GM06990 (cell line): ENCODE measurements at places on chromosomes 5 and 9.
A peak's percentile ranks its signal among the peaks of the same experiment; 100 is the strongest.

- no peak for DNase-seq
Measured at GRCh38 chr9:20729523-20729922, 45.5 kb downstream of the FOCAD start.

DNA sequence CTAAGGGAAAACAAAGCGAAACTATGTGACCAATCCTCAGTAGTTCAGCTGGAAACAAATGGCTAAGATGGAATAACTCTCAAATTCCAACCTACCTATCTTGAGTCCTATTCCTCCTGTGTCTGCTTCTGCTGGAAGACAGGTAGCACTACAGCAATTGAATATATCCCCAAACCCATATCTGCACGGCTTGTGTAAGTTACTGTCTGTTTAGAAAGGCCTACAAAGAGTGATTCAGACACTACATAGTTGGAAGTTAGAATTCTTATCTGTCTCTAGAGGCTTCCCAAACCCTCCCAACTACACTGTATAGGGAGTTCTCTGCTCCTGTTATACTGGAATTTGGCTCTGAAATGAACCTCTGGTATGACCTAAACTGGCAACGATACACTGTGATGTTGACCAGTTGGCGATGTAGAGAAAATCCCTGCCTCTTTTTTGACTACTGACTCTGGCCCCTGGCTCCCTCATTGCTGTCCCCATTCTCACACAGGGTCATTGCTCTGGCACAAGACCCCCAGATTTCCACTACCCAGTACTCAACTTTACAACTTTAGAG, 22.6 kb upstream of the NADK2 start:
- no peak for DNase-seq

DNA sequence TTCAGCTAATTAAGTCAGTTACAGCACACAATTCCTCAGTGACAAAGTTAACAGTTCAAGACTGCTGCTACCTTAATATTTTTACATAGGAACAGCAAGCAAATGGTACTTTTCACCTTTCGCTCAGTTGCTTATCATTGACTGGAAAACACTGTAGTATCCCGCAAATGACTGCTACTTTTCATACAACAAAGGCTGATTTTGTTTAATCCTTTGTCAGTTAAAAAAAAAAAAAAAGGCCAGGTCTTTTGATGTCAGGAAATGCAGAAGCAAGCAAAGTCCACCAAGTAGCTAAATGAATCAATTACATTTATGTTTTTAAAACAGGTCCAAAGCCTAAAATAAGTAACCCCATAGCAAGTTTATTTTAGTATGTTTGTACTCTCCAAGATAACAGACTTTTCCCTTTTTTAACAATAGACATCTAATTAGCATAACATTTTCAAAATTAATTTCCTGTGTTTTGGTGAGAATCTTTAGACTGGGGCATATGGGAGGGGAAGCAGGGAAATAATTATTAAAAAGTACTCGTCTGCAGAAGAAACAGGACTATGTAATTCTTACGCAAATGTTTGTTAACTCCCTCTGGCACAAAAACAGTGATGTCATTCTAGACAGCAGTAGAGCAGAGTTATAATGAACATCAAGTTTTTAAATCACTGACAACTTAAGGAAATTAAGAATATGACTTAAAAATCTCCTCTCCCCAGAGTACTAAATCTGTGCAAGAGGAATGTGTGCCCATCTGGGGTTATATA, 9.6 kb downstream of the PFDN1 start:
- DNase-seq, result no peak

DNA sequence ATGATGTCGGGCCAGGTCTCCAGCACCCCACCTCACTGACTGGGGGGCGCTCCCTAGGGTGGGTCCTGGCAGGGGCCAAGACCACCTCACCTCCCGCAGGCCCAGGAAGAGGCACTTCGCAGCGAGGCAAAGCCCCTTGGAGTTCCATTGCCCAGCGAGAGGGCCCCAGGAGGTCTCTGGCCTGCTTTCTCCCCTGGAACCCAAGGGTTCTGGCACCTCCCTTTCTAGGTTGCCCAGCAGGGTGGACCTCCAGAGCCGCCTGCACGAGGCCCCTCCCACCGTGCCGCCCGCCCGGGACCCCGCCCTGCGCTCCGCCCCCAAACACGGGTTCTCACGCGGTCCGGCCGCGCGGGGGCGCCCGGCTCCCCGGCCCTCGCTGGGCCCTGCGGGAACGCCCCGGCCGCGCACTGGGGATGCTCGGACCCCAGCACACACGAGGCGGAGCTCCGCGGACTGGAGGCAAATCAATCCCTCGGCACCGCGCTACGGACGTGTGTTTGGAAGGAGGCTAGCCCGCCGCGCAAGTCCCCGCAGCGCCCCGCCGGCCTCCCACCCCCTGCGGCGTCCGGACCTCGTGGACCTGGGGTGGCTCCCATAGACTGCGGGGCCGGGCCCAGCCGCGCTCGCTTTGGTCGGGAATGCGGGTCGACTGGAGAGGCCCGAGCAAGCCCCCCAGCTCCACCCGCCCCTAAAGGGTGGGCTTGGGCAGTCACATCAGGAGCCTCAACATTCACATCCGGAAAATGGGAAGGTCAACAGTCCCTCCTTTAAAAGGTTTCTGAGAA, 99.5 kb upstream of the LMX1B start:
- peak; percentile 31 for DNase-seq

DNA sequence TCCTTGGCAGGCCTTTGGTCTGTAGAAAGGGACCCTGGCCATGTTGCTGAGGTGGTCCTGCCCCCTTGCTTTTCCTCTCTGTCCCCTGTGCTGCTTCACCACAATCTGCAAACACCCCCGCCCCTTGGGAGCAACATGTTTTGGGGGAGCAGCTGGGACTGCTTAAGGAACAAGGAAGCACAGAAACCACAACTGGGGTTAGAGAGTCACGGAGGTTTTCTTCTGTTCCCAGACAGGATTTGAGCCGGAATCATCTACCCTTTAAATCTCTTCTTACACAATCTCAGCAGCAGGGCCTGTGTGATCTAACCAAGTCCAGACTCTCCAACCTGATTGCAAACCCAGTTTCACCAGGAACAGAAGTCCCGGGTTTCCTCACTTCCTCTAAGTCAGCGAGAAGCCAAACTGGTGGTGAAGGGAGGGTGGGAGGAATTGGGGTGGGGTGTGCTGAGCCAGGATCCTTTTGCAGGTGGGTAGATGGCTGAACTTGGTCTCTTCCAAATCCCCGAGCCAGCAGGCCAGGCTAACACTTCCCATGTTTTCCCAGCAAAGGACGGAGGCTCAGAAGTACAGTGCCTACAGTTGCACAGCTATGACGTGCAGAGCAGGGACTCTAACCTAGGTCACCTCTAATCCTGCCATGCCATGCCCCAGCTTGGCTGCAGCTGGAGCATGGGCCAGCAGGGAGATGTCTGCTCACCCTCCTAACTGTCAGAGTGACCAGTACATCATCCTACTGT, 25.0 kb downstream of the SH3PXD2B start:
- DNase-seq, result no peak

DNA sequence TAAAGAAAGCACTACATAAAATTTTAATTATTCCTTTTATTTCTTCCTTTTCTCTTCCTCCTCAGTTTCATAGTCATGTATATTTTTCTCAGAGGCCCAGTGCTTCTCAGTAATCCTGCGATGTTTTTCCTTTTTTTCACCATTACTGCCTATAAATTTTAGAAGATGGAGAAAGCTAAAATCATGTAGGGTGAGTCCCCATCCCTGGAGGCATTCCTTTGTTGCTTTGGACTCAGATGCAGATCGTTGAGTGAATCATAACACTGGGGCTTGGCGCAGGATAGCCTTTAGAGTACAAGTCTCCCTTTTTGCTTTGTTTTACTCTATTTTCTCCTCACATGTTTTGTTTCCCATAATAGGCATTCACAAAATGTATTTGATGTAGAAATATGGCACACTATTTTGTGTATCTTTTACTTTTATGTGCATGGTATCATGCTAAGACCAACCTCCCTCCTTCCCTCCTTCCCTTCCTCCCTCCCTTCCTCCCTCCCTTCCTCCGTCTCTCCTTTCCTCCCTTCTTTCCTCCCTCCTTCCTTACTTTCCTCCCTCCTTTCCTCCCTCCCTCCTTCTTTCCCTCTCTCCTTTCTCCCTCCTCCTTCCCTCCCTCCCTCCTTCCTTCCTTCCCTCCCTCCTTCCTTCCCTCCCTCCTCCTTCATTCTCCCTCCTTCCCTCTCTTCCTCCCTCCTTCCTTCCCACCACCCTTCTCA, 72.4 kb downstream of the NUDT12 start:
- DNase-seq, result no peak

DNA sequence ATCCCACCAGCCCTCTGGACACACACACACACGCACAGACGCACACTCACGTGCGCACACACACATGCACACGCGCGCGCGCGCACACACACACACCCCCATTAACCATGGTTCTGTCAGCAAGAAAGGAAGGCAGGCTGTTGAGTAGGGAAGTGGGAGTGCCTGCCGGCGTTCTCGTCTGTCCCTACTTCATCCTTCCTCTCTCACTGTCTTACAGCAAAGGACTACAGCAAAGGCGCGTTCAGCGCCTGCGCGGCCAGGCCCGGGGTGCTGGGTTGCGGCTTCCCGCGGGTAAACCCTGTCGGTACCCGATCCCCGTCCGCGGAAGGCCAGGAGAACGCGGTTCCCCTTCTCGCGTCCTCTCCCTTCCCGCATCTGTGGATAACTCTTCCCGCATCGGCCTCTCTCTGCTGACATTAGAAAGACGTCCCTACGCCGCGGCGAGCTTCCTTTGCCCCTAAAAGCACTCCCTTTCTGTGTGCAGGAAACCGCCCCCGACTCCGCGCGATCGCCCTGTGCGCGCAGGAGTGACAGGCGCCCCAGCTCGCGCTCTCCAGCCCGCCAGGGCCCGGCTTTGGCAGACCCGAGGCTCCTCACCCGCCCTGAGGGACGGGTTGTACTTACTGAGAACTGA, 219.2 kb downstream of the AGTPBP1 start:
- DNase-seq, result peak; percentile 30

- DNase-seq, result no peak
Measured at GRCh38 chr5:42520203-42520602, 97.0 kb downstream of the GHR start.

GRCh38 chr5:35822511-35822910, 34.2 kb upstream of the IL7R start:
- no peak for DNase-seq

- peak; percentile 41 for DNase-seq
Measured at GRCh38 chr9:68947842-68948569, 65.9 kb downstream of the PRKACG start.

DNA sequence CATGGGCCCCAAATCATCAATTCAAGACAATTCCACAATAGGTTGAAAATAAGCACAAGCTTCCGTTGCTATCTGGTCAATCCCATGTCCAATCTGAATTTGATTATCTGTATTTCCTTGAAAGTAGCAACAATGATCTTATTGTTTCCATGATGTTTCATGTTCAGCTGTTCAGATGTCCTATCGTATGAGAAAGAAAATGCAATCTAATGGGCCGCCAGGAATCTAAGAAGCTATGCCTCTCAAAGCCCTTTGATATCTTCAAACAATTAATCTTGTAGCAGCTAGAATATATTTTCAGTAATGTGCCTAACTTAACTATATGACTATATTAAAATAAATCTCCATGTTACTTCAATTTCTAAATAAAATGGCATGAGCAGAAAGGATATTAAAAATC, 32.1 kb upstream of the ALDOB start:
- no peak for DNase-seq

- no peak for DNase-seq
Measured at GRCh38 chr9:110028676-110029075, 179.3 kb downstream of the C9orf152 start.

DNA sequence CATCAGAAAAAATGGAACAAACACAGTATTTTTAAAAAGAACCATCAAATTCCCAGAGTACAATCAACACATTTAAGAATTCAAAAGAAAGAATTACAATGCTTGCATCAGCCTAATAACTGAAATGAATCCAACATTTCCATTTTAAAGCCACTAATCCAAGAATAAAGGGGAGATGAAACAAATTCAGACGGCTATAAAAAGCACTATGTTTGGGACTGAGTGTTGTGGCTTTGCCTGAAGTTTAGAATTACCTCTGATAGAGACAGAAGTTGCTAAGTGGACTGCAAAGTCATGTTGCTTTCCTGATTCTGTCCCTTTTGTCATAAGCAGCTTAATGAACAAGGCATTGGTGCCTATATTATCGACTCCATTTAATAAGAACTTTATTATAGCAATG, 135.4 kb upstream of the RGMB start:
- no peak for DNase-seq

- DNase-seq, result no peak
Measured at GRCh38 chr9:102445906-102446305, 549.2 kb upstream of the CYLC2 start.

- DNase-seq, result no peak
Measured at GRCh38 chr5:69295088-69295754, 37.4 kb downstream of the CCDC125 start.

DNA sequence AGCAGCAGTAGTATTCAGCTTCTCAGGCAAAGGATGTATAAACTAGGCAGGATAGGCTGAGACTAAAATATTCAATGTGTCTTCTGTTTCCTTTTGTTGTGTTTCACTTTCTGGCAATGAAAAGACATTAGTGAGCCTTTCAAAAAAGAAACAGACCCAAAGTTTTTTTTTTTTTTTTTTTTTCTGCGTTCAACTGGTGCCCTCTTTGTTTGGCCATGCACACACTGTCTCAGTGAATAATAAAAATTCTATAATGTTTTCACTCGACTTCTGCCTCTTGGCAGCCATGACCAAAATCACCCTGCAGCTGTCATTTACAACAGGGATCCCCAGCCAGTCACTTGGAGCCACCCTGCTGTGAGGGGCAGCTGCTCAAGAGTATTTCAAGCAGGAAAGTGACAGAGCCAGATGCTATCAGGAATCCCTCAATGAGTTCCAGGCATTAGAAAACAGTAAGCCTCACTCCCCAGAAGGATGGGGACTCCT, 44.0 kb upstream of the MAN2A1 start:
- no peak for DNase-seq

GRCh38 chr5:53087171-53087570, 22.4 kb downstream of the MOCS2 start:
- no peak for DNase-seq

- no peak for DNase-seq
Measured at GRCh38 chr5:34905564-34905963, 9.7 kb downstream of the RAD1 start.

DNA sequence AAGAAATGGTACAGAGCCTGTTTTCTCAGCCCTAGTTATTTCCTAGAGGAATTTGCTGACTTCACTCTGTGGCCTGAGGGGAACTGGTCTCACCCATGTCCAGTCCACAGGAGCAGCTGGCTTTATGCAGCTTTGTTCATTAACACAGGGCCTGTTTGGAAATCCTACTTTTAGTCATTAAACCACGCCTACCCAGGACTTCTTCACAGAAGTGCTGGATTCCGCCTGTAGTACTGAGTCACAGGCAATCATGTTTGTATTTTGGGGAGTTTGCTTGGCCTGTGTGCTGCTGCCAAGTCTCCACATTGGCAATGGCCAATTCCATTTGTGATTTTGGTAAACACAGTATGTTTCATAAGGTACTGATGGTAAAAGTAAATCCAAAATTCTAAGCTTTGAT, 52.8 kb downstream of the CTNND2 start:
- DNase-seq, result no peak

- no peak for DNase-seq
Measured at GRCh38 chr5:129051283-129051682, 43.3 kb upstream of the ISOC1 start.

- DNase-seq, result no peak
Measured at GRCh38 chr9:72800328-72800994, 152.4 kb downstream of the ALDH1A1 start.

- no peak for DNase-seq
Measured at GRCh38 chr5:15799014-15799413, 299.0 kb downstream of the FBXL7 start.
